Mesendoderm (in vitro differentiated cells): ENCODE measurements at places on chromosomes 16 and 17.

DNA sequence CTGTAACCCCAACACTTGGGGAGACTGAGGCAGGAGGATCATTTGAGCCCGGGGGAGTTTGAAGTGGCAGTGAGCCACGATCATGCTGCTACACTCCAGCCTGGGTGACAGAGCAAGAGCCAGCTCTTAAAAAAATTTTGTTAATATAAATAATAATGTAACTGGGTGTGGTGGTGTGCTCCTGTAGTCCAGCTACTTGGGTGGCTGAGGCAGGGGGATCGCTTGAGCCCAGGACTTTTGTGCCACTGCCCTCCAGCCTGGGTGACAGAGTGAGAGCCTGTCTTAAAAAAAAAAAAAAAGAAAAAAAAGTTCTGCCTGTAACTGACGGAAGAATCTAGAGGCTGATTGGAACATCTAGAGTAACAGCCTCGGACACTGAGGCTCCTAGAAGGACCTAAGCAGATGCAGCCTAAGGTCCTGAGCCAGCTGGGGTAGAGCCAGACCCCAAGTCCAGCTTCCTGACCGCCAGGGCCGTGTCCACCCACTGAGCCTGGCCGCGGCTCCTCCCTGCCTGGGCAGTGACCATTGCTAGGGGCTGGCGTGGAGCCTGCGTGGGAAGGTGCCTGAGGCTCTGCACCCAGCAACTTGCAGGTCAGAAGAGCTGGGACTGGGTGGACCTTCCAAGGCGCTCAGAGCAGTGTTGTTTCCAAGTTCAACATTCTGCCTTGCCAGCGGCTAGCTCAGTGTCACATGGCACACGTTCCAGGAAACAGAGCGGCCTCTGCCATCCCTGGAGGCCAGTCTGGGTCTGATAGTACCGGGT lies 209.4 kb upstream of the CIBAR2 start:
- DNase-seq = no peak

- DNase-seq = no peak
These were observed 206.0 kb downstream of the SEC14L1 start for GRCh38 chr17:77346765-77347164.

- peak; percentile 100 for DNase-seq
These were observed at the start of gene TAOK2 for GRCh38 chr16:29973384-29974246. Gene TAOK2, plus strand, starts transcription at chr16:29973868. Its CDS starts 3,905 bp downstream, at chr16:29977773.

DNA sequence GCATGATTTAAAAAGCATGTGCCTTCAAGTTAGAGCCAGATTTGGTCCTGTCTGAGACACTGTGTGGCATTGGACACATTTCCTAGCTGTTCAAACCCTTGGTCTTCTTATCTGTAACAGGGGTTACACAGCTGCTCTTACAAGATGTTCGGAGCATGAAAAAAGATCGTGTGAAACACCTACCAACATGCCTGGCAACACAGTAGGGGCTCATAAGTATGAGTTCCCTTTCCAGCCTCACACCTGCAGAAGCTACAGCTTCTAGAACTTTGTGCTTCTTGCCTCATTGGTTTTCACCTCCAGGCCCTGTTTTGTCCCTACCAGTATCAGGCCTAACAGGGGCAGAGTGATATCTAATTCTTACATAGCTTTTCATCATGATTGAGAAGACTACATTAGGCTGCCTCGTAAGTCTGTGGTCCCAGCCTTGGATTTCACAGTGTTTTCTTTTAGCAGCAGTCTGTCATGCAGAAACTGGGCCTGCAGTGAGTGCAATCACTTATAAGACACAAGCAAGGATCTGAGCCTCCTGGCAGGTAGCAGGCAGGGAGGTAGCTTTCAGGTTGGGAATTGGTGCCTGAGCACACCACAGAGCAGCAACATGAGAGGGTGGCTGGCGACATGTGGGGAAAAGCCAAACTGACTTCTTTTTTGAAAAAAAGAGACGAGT lies 78.8 kb downstream of the CCDC182 start:
- DNase-seq = no peak

DNA sequence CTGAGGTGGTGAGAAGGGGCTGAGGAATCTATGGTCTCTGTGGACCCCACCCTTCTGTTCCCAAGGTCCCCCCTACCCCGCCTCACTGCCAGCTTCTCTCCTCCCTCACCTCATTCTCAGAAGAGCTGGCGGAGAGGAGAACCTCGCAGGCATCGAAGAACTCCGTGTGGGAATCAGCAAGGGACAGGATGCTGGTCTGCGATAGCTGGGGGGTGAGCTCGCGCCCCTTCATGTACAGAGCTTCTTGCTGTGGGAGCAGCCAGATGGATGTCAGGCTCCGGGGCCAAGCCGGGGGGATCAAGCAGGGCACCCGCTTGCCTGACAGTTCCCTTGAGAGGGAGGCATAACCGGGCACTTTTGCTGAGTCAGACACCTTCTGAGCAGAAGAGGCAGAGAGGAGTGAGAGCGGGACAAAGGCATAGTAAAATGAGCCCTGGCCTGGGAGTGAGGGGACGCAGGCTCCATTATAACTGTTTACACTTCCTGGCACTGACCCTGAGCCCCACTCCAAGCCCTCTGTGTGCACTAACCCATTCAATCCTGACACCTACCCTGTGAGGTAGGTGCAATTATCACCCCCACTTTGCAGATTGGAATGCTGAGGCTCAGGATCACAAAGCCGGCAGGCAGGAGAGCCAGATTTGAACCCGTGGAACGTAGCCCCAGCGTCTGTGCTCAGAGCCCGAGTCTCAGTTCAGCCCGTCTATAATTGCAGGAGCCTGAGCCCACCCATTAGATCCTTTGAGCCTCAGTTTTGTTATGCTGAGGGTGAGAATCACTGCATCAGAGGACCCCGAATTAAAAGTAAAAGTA lies 6.3 kb downstream of the OSBPL7 start:
- no peak for DNase-seq

DNA sequence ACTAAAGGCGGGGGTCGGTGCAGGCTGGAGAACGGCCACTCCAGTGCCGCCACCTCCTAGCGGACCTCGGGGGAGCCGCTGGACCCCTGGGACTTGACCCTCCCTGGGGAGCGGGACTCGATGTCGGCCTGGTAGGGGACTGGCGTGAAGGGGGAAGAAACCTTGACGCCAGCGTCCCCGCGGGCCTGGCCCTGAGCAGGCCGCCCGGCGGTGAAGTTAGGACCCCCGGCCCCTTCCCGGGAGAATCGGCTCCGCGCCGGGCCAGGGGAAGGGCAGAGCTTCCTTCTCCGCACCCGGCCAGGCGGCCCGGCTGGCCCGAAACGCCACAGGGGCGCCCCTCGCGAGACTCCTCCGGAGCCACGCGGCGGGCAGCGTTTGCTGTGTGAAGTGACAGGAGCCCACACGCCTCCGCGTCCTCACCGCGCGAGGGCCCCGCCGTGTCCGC lies 389 bp downstream of the DUS1L start:
- no peak for DNase-seq

DNA sequence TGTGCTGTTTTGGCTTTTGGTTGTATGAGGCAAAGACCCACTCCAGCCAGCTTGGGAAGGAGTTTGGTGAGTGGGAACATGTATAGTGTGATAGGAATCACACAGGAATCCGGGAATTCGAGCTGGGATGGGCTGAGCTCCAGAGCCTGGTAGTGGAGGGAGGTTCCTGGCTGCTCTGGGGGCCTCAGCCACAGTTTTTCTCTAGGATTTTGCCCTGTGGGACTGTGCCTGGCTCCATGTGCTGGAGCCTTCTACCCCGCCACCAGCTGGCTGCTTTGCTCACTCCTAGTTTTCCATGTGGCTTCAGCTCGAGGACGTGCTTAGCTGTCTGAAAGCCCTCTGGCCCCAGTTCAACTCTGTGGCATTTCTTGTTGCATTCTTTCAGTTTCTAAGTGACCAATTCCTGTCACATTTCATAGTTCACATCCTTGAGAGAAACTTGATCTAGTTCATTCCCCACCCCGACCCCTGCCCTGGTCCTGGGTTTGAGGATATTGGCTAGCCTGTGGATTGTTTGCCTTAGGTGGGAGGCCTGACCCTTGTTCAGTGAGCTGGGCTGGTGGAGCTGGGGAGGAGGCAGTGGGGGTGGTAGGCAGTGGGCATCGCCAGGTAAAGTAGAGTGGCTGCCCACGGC lies 5.0 kb downstream of the SEC14L1 start:
- peak; percentile 73 for DNase-seq

- no peak for DNase-seq
These were observed 14.3 kb downstream of the GDPD1 start for GRCh38 chr17:59234631-59235030.

- no peak for DNase-seq
These were observed 201.4 kb upstream of the CHMP6 start for GRCh38 chr17:80790021-80790765.

- peak; percentile 63 for DNase-seq
These were observed 23.7 kb downstream of the HSBP1 start for GRCh38 chr16:83831456-83831987.

DNA sequence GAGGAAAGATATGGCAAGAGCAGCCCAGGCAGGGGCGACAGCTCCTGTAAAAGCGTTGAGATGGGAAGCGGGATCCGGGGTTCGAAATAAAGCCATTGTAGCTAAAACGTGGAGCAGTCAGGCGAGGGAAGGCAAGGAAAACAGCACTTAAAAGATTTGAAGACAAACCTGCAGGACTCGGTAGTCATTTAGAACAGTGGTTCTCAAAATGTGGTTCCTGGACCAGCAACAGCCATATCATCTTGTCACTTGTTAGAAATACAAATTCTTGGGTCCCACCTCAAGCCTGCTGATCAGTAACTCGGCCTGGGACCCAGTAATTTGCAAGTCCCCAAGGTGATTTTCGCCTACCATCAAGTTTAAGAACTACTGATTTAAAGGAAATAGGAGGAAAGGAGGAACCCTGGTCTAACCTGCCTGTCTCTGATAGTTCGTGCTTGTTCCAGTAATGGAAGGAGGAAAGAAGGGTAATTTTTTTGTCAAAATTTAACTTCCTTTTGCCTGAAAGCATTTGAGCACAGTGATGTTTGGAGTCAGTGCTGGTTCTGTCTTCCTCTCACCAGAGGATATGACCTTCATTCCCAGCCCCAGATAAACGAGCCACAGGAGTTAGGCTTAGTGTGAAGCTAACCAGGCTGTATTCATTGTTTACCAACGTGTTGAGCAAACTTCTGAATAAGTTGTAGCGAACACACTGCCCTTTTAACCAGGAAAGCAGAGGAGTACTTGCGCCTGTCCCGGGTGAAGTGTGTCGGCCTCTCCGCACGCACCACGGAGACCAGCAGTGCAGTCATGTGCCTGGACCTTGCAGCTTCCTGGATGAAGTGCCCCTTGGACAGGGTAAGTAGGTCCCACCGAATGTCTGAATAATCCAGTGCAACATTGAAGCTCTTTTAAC lies 1.1 kb downstream of the ORC6 start:
- peak; percentile 29 for DNase-seq

DNA sequence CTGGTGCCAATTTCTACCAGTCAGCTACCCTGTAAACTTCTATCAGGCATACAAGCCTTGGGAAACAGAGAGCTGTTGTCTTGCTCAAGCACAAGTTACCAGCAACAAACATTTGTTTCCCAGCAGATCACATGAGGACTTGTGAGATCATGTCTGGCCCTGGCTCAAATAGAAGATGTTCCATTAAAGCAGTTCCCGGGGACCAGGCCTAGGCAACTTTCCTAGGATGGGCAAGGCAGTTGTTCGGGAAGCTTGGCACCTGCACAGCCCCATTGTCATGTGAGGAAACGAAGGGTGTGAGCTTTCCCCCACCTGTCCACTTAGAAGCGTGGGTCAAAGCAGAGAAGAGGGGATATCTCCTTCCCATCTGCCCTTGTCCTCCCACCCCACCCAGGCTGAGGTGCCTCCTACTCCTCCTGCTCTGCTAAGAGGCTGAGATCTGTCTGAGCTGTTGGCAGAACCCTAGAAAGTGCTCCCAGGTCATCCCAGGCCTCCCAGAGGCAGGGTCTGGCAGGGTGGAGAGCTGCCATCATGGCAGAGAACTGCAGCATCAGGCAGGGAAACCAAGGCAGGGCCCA lies 11.2 kb upstream of the SLC47A2 start:
- no peak for DNase-seq

GRCh38 chr17:34653511-34653910 lies 74.1 kb downstream of the TMEM132E start:
- no peak for DNase-seq

DNA sequence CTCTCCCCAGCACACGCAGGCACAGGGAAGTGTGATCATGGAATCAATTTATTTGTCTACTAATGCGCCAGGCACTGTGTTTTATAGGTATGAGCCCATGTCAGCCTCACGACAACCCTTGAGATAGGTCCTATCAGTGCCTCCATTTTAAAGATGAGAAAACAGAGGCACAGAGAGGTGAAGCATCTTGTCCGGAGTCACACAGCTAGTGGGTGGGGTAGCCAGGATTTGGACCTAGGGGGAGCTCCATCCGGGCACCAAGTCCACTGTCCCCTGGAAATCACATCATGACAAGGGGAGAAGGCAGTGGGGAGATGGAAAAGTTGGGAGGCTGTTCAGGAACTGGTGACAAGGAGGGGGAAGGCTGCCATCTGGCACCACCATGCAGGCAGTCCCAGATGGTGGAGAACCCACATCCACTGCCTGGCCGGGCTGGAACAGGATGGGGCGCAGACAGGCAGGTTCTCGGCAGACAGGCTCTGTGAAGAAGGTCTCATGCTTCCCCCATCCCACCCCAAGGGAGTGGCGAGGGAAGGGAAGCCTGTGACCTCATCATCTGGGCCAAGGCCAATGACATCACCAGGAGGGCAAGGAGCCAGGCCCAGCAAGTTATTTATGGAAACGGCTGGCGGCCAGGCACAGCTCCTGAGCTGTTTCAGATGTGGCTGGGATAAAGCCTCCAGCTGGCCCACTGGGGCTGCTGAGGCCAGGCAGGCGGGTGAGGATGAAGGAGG lies 126.0 kb upstream of the SDK2 start:
- peak; percentile 68 for DNase-seq

GRCh38 chr17:32771396-32771795 lies 105.5 kb downstream of the MYO1D start:
- no peak for DNase-seq

- no peak for DNase-seq
These were observed 23.4 kb downstream of the LPCAT2 start for GRCh38 chr16:55532227-55532626.

DNA sequence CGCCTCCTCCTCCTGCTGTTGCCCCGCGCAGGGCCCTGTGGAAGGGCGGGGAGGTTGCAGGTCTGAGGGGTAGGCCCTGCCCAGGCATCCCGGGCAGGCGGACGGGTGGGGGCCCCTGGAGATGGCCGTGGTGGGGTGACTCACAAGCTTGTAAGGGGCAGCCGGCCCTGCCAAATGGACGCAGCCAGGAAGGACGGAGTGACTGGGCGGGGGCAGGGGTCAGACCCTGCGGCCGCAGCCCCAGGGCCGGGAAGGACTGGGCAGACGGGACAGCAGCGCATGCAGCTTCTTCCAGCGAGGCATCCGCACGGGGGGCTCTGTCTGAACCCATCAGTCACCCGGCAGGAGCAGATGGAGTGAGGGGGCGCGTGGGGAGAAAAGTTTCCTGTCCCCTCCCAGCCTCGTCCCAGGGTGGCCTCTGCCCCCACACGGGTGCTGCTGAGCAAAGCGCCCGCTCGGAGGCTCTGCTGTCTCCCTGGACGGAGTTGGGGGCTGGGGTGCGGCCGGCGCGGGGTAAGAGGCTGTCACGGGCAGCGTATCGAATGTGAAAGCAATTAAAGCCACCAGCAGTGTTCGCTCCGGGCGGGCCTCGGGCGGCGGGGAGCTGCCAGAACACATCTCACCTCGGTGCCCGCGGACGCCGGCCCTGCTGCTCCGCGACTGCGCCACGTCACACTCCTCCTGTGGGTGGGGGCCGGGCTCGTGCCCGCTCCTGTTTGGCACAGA lies 5.4 kb upstream of the PRR35 start:
- DNase-seq = no peak

- no peak for DNase-seq
These were observed 251.6 kb upstream of the TNRC6C start for GRCh38 chr17:77706938-77707337.

- peak; percentile 46 for DNase-seq
These were observed 3.9 kb downstream of the LPO start for GRCh38 chr17:58242171-58242784.

- DNase-seq = no peak
These were observed 31.8 kb downstream of the TMEM204 start for GRCh38 chr16:1565083-1565805.

GRCh38 chr17:64036198-64036922 lies 15.9 kb upstream of the ICAM2 start:
- peak; percentile 87 for DNase-seq
